T-cell (primary cell): ENCODE measurements at places on chromosomes 7 and 10. TPM values are rescaled to one million over a fixed set of nuclear protein-coding genes. Genes with fewer than 3 reads are reported as not detected.

GRCh38 chr10:16732376-16732775 lies 84.8 kb downstream of the RSU1 start:
- H3K27ac ChIP-seq, result no peak overlapping the region
- H3K36me3 ChIP-seq, result peaks cover 7% of the 10 kb centered on the region
- H3K4me3 ChIP-seq, result no peak overlapping the region
- DNase-seq, result no peak

DNA sequence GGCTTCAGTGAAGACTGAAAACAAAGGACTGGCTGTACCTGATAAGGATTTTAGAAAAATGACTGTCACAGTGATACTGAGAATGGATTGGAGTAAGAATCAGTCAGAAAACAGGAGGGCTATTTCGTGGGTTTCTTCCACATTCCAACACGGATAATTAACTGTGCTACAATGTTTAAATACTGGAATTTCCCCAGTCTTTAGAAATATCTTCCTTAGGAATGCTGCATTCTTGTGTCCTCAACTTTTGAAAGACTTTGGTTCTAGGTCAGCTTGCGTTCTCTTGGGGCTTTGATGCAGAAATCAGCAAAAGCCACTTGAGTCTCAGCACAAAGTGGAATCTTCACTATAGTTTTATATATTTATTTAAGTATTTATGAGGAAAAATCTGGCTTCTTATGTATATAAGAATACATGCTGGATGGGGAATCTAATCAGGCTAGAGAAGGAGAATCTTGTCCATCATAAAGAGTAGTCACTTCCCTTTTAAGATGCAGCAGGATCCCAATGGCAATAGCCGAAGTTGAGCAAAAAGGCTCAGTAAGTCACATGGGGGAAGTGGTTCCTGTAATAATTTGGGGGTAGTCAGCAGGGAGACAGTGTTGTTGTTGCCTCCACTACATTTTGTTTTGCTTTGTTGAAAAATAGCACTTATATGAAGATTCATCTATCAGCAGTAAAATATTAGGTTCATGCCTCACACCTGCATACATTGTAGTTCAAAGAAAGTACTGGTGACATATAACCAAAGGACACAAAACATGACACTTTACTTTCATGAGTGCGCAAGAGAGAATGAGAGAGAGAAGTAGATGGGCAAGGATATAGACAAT lies 86.0 kb downstream of the CH25H start:
- no peak for DNase-seq
- H3K27ac ChIP-seq, result no peak overlapping the region
- H3K4me1 ChIP-seq, result no peaks in the 10 kb centered on the region
- H3K36me3 ChIP-seq, result no peaks in the 10 kb centered on the region
- H3K4me3 ChIP-seq, result no peak overlapping the region

The FZD8 gene
- 1.6 TPM for total RNA-seq

GRCh38 chr10:5639066-5639465 lies 27.3 kb downstream of the ASB13 start:
- no peaks in the 10 kb centered on the region for H3K36me3 ChIP-seq
- no peak for DNase-seq
- H3K27me3 ChIP-seq, result no peaks in the 10 kb centered on the region
- no peak overlapping the region for H3K27ac ChIP-seq
- no peaks in the 10 kb centered on the region for H3K4me1 ChIP-seq

The OR2A7 gene
- 3.6 TPM for total RNA-seq

- DNase-seq, result no peak
- H3K36me3 ChIP-seq, result no peaks in the 10 kb centered on the region
- no peak overlapping the region for H3K27ac ChIP-seq
- no peaks in the 10 kb centered on the region for H3K27me3 ChIP-seq
Measured at GRCh38 chr10:95716466-95716865, 22.7 kb upstream of the TCTN3 start.

DNA sequence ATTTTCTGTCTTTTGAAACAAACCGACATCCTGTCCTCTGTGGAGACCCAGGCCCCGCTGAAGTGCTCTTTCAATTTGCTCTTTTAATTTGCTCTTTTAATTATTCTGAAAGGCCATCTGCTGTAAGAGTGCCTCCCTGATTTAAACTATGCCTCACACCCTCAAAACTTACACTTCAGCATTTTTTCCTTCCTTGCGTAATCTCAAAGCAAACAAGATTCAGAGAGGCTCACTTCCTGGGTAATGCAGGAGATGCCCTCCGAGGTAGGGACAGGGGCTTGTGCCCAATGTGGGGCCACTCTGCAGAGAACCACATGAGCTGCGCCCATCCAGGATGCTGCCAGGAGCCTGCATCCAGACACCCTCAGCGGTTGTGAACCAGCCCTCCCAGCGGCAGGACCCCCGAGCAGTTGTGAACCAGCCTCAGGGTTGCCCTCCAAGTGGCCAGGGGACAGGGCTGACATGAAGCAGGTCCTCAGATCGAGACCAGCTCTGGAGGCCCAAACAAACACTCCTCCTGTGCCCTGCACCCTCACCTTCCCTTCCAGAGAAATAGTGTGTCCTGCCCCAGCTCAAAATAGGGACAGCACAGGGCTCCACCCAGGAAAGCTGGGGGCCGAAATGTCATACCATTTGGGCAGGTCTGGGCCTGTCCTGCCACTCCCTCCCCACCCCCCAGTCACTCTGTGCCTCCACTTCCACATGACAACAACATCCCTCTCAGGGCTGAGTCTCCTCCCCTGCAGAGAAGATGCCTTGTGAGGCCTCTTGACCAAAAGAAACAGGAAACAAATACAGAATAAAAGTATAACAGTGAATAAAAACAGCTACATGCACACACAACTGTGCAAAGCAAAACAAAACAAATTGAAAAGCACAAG lies 190.4 kb downstream of the PTPRN2 start:
- no peak overlapping the region for H3K4me3 ChIP-seq
- no peaks in the 10 kb centered on the region for H3K36me3 ChIP-seq
- no peak for DNase-seq
- H3K27ac ChIP-seq, result no peak overlapping the region
- peaks cover 4% of the 10 kb centered on the region for H3K4me1 ChIP-seq

- no peak overlapping the region for H3K27ac ChIP-seq
- no peaks in the 10 kb centered on the region for H3K36me3 ChIP-seq
- DNase-seq, result no peak
- H3K4me3 ChIP-seq, result no peak overlapping the region
- no peaks in the 10 kb centered on the region for H3K27me3 ChIP-seq
- H3K4me1 ChIP-seq, result no peaks in the 10 kb centered on the region
Measured at GRCh38 chr10:71659111-71659634, 60.4 kb downstream of the C10orf105 start.

GRCh38 chr7:91953618-91954017 lies 13.0 kb downstream of the AKAP9 start:
- peaks cover 5% of the 10 kb centered on the region for H3K36me3 ChIP-seq
- H3K27ac ChIP-seq, result no peak overlapping the region
- no peaks in the 10 kb centered on the region for H3K27me3 ChIP-seq
- no peak overlapping the region for H3K4me3 ChIP-seq
- H3K4me1 ChIP-seq, result peaks cover 8% of the 10 kb centered on the region

- H3K27me3 ChIP-seq, result no peaks in the 10 kb centered on the region
- H3K4me1 ChIP-seq, result peaks cover 89% of the 10 kb centered on the region
- DNase-seq, result no peak
- peaks cover 13% of the 10 kb centered on the region for H3K36me3 ChIP-seq
- H3K27ac ChIP-seq, result no peak overlapping the region
- no peak overlapping the region for H3K4me3 ChIP-seq
Measured at GRCh38 chr10:124614003-124614659, 130.0 kb downstream of the FAM53B start.

The CPN1 gene
- not detected for total RNA-seq

The PNLIPRP1 gene
- not detected for total RNA-seq

- no peaks in the 10 kb centered on the region for H3K36me3 ChIP-seq
- H3K4me3 ChIP-seq, result no peak overlapping the region
- H3K4me1 ChIP-seq, result no peaks in the 10 kb centered on the region
Measured at GRCh38 chr10:16195894-16196293, 240.9 kb upstream of the PTER start.

The PGAM2 gene
- 2.9 TPM for total RNA-seq

DNA sequence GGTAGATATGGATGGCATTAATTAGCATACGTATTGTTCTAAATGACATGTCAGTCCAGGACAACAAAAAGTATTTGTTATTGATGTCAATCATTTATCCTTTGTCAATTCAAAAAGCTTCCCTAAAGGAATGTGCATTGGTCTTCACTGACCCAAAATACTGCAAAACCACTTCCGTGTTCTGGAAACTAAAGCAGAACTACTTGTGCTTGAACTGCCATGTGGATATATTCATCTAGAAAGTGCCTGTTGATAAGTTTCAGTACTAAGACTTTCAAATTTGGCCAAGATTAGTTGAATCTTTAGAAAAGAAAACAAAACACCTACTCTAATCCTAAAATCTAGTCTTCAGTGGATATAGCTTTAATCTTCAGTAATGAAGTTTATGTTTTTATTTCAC lies 242.1 kb upstream of the PPP1R3A start:
- H3K4me3 ChIP-seq, result no peak overlapping the region
- DNase-seq, result no peak
- H3K36me3 ChIP-seq, result no peaks in the 10 kb centered on the region

The TDRD1 gene
- not detected for total RNA-seq

The HTR7 gene
- 0.07 TPM for total RNA-seq

GRCh38 chr7:1940402-1940786 lies 270.3 kb downstream of the ELFN1 start:
- H3K4me1 ChIP-seq, result peaks cover 94% of the 10 kb centered on the region
- DNase-seq, result peak; percentile 86
- H3K4me3 ChIP-seq, result peak overlapping the region; percentile 75
- H3K27me3 ChIP-seq, result no peaks in the 10 kb centered on the region

The FOXI2 gene
- not detected for total RNA-seq

GRCh38 chr10:54758791-54759190 lies 42.2 kb downstream of the PCDH15 start:
- H3K4me3 ChIP-seq, result no peak overlapping the region
- H3K27me3 ChIP-seq, result no peaks in the 10 kb centered on the region
- H3K4me1 ChIP-seq, result no peaks in the 10 kb centered on the region
- H3K27ac ChIP-seq, result no peak overlapping the region

The ERVW-1 gene
- not detected for total RNA-seq

DNA sequence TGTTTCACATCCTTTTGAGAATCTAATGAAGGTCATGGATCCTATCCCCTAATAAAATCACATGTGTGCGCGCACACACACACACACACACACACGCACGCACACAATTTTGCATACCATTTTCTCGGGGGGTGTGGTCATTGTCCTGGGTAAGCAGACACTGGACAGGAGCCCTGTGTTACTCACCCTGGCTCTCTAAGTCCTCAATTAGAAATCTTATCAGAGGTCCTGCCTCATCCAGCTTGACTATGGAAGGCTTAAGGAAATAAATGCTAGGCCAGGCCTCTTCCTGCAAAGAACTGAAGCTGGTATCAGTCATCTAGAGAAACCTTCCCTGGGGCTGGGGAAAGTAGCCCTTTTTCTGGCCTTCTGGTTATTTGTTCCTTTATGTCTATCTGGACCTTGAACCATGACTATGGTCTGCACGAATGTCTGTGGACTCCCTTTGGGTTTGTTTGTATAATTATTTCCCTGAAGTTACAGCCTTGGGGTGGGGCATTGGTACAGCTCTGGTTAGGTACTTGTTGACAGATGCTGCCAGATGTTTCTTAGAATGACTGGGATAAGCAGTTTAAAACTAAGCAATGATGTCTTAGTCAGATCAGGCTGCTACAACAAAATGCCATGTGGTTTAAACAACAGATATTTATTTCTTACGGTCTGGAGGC lies 208.5 kb downstream of the CCDC3 start:
- H3K27ac ChIP-seq, result no peak overlapping the region
- H3K27me3 ChIP-seq, result no peaks in the 10 kb centered on the region
- H3K4me3 ChIP-seq, result no peak overlapping the region
- peaks cover 7% of the 10 kb centered on the region for H3K36me3 ChIP-seq

- H3K27ac ChIP-seq, result no peak overlapping the region
- no peaks in the 10 kb centered on the region for H3K36me3 ChIP-seq
- no peak overlapping the region for H3K4me3 ChIP-seq
- no peaks in the 10 kb centered on the region for H3K4me1 ChIP-seq
Measured at GRCh38 chr7:47514818-47515217, 67.1 kb downstream of the TNS3 start.

DNA sequence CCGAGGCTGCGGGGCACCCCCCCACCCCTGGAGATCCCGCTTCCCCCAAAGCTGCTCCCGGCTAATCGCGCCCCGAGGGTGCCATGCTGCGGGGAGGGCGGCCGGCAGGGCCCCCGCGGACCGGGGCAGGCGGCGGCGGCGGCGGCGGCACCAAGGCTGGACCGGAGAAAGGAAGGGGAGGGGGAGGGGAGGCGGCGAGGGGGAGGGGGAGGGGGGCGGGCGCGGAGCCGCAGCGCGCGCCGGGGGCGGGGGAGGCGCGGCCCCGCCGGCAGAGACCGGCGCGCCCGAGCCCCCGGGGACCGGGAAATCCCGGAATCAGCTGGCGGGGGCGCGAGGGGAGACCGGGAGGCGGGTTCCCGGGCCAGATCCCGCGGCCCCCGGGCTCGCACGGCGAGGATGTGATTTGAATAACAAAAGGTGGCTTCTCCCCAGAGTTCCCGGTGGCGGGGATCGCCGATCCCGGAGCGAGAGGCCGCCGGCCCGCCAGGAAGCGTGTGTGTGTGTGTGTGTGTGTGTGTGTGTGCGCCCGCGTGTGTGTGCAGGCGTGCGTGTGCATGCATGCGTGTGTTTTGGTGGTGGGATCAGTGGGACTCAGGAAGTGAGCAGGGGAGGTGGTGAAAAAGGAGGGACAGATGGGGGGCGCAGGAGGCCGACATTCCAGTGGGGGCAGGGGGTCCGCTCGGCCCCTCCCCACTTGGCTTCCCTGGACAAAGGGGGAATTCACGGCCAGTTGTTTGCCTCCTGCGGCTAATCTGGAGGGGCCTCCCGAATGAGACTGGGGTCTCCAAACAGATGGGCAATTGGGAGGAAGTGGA lies 99.5 kb downstream of the HIP1 start:
- DNase-seq, result peak; percentile 14
- peak overlapping the region; percentile 61 for H3K4me3 ChIP-seq
- no peaks in the 10 kb centered on the region for H3K36me3 ChIP-seq
- H3K4me1 ChIP-seq, result peaks cover 4% of the 10 kb centered on the region

The FAM25C gene
- not detected for total RNA-seq

DNA sequence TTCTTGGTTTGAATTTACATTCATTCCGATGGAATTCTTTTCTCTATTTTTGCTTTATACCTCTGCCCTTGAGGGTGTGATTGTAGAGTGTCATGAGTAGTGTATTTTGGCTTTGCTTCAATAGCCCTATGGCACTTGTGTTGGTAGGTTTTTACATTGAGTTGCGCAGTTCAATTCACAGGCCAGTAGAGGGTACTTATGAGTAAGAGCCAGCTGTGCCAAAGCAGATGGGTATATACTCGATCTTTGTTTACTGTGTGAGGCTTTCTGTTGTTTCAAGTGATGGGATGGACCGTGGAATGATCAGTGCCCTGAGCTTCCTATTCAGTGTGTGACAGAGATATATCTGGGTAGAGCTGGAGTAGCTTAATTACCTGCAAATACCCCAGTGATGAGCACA lies 4.3 kb upstream of the AKR1C3 start:
- no peaks in the 10 kb centered on the region for H3K4me1 ChIP-seq
- H3K36me3 ChIP-seq, result no peaks in the 10 kb centered on the region
- H3K27me3 ChIP-seq, result no peaks in the 10 kb centered on the region
- no peak overlapping the region for H3K4me3 ChIP-seq

DNA sequence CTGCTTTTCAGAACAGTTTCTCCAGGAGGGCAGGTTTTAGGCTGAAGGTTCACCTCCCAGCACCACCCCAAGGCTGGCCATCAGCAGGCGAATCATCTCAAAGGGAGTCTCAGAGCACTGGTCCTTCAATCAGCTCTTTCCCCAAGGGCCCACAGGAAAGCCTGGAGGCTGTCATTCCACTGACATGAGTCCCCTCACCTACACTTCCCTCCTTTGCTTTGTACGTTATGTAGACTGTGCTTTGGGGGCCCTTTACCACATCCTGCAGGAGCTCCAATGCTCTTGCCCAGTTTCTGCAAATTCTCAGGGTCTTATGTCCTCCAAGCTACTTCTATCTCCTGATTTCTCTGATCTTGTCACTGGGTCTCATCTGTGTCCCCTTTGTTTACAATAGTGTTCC lies 15.4 kb downstream of the WDFY4 start:
- DNase-seq, result no peak
- no peak overlapping the region for H3K27ac ChIP-seq
- no peaks in the 10 kb centered on the region for H3K27me3 ChIP-seq
- no peak overlapping the region for H3K4me3 ChIP-seq
- no peaks in the 10 kb centered on the region for H3K4me1 ChIP-seq
